ENCODE measurements at places on chromosomes 7 and 10. TPM values are rescaled to one million over a fixed set of nuclear protein-coding genes. Genes with fewer than 3 reads are reported as not detected.

GRCh38 chr7:118078015-118078414 lies 105.9 kb upstream of the LSM8 start:
- no peak for DNase-seq

DNA sequence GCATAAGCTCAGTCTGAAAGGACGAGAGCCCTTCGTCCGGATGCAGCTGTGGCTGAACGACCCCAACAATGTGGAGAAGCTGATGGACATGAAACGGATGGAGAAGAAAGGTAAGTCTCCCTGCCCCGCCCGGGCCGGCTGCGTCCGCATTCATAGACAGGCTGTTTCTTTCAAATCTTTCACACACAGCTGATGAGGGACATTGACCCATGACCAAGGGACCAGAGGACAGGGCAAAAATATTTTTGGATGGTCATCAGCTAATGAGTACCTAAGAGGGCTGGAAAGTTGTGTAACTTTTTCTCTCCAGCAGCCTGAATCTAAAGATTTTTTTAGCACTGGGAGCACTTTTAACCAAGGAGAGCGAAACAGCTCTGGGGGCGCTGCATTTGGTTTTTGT lies 52.5 kb upstream of the SH2B2 start:
- DNase-seq = no peak

- no peak for DNase-seq
Observed at GRCh38 chr10:43585046-43585445, 10.6 kb upstream of the ZNF239 start.

GRCh38 chr10:110163841-110164240 lies 43.6 kb upstream of the MXI1 start:
- no peak for DNase-seq

GRCh38 chr7:5636914-5637313 lies 144.5 kb downstream of the RNF216 start:
- peak; percentile 80 for DNase-seq

DNA sequence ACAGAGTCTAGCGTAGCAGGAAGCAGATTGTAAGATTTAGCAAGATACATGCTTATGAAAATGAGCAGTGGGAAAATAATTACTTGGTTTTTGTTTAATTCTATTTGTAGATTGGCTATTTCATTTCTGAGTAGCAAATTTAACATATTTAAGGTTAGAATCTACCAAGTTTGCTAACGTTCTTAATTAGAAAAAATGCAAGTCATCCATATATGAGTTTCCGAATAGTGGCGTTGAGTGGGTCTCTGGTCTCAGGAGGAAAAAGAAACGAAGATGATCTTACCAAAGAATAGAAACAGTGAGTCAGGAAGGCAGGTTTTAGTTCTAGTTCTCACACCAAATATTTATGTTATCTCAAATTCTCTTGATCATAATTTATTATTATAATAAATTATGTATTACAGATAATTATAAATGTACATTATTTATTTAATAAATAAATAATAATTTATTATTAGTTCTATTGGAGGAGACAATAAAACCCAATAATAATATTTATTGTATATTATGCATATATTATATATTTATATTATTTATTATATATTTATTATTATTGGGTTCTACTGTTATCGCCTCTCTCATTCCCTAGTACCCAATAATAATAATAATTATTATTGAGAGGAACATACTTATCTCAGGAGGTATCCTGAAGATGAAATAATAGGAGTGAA lies 194.3 kb upstream of the PITRM1 start:
- DNase-seq = no peak

- DNase-seq = peak; percentile 49
Observed at GRCh38 chr10:114491933-114492332, 87.6 kb upstream of the AFAP1L2 start.

DNA sequence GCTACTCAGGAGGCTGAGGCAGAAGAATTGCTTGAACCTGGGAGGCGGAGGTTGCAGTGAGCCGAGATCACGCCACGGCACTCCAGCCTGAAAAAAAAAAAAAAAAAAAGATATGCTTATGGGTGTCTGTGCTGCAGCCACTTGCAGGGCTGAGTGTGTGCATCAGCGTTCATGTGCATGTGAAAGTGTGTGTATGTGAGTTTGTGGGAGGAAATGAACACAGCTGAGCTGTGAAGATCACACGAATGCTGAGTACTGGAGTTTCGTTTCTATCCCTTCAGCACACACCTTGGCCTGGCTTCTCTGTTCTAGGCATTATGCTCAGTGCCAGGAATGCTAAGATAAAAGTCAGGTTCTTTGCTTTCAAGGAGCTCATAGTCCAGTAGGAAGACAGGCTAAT lies 12.0 kb upstream of the SVOPL start:
- DNase-seq = no peak

DNA sequence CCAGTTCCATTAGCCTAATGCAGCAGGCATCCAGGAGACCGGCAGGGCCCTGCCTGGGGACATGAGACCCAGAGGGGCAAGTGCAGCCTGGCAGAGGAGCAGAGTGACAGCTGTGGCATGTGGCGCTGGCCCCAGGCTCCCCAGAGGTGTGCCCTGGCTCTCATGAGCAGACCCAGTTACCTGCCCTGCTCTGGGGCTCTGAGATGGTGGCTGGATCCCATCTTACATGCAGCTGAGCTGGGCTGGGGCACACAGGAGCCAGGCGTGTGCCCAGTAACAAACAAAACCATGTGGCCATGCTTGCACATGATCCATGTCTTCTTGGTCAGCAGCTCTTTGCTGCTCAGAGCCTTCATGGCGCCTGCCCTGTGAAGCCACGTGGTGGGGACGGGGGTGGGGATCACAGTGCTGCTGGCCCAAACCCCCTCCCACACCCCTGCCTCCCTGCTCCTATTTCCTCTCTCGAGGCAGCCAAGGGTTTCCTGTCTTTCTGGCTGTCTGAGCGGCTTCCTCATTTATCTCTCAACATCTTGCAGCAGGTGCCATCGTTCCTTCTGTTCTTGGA lies 40.3 kb upstream of the GTF2I start:
- DNase-seq = no peak

GRCh38 chr10:76248649-76249200 lies 817.3 kb downstream of the LRMDA start:
- no peak for DNase-seq

DNA sequence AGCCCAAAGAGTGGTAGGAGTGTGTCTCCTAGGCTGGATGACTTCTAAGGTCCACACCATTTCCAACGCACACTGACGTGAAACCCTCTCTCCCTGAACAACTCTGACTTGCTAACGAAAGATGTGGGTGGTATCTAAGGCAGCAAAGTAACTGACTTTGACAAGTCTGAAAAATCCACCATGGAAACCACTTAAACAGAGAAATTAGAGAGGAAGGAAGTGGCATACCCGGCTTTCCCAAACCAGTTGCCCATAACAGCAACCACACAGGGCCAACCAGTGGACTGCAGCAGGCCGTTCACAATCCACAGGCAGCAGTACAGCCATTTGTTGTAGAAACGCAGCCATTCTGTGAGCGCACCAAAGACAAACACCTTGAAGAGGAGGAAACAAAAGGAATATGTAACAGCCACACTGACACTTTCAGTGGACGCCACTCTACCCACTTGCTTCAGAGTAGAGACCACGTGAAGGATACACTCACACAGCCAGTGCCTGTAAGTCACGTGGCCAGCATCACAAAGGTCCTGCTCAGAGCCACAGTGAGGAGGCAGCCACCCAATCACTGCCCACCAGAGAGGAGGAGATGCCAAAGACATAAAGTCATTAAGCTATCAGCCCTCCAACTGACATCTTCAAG lies 39.8 kb downstream of the SLC37A3 start:
- DNase-seq = peak; percentile 59

DNA sequence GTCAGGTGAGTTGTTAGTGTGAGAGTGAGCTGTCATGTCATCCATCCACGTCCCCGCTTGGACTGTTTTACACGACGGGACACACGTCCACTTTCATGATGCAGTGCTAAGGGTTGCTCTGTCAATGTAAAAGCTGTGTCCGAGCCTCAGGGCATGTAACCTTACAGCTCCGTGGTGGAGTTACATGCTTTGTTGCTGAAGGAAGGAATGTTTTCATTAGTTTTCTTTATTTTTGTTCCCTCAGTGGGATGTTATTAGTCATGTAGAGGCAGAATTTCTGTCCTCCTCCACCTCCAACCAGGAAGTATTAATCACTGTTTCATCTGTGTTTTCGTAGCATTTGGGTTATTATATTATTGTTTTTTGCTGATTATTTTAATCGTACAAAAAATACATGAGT lies 88.6 kb downstream of the NRG3 start:
- no peak for DNase-seq

DNA sequence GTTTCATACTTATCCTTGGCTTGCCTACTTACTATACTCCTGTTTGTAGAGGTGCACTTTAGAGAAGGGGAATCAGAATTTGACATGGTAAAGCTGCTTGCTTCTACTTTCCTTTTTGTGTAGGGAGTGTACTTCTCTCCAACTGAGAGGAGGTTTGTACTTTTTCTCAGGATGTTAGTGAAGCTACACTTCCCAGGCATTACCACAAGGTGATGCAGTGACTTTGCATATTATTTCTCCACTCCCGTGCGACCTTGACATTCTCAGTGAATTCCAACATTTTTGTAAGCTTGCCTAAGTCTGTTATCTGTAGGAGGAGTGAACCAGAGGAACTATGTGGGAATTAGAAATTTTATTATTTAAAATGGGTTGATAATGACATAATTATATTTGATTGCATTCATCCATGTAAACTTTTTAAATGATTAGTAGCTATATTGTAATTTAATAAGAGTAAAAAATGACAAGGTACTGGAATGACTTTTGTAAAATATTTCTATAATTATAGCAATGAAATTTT lies 5.2 kb downstream of the TAX1BP1 start:
- DNase-seq = peak; percentile 71

- no peak for DNase-seq
Observed at GRCh38 chr10:117477961-117478670, 64.4 kb upstream of the EMX2 start.

GRCh38 chr10:96675846-96676245 lies 44.5 kb downstream of the PIK3AP1 start:
- DNase-seq = no peak

GRCh38 chr7:151140826-151141225 lies 26.7 kb downstream of the GBX1 start:
- peak; percentile 12 for DNase-seq

The OR6B1 gene
- total RNA-seq = 1.8 TPM

The CCSER2 gene
- 148 TPM for total RNA-seq

The CPEB3 gene
- 19.4 TPM for total RNA-seq

The DRGX gene
- total RNA-seq = not detected

The PNLIP gene
- 0.74 TPM for total RNA-seq

The NOBOX gene
- total RNA-seq = 1.6 TPM

The C10orf71 gene
- total RNA-seq = 0.12 TPM

The SEMA3E gene
- 0.19 TPM for total RNA-seq

The CHAT gene
- total RNA-seq = 1.7 TPM

The HOXA9 gene
- total RNA-seq = 0.25 TPM

All from testis (tissue), 5 donors.